HFF-Myc (cell line): ENCODE measurements at places on chromosomes 5 and 9.
A peak's percentile ranks its signal among the peaks of the same experiment; 100 is the strongest.

DNA sequence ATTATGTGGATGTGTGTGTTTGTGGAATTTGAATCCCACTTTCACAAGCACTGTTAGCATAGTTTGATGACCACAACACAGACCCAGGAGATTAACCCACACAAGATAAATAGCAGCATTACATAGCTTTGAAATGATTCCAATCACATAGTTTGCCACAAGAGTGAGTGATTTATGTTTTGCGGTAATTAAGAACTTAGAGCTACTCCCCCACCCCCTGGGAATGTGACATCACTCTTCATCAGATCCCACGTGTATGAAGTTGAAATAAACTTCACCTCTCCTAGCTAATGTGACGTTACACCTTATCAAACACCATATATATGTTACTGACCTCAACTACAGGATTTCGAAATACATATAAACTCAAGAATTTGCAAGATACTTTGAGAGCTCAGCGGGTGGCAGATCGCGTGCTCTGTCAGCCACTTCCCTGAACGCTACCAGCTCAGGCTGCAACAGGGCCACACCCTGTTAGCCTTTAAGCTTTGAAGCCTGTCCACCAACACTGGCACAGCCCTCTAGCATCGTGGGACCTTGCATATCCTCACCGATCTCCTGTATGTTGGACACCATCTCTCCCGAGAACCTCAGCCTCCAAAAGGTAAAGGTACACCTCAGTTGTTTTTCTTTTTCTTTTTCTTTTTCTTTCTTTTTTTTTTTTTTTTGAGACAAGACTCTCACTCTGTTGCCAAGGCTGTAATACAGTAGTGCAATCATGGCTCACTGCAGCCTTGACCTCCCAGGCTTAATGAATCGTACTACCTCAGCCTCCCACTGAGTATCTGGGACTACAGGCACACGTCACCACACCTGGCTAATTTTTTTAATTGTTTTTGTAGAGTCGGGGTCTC lies 1.7 kb upstream of the AGTPBP1 start:
- no peak for DNase-seq

GRCh38 chr9:135338546-135338945 lies 141.0 kb upstream of the PPP1R26 start:
- DNase-seq, result no peak

GRCh38 chr5:160071516-160071915 lies 47.7 kb downstream of the PWWP2A start:
- no peak for DNase-seq

DNA sequence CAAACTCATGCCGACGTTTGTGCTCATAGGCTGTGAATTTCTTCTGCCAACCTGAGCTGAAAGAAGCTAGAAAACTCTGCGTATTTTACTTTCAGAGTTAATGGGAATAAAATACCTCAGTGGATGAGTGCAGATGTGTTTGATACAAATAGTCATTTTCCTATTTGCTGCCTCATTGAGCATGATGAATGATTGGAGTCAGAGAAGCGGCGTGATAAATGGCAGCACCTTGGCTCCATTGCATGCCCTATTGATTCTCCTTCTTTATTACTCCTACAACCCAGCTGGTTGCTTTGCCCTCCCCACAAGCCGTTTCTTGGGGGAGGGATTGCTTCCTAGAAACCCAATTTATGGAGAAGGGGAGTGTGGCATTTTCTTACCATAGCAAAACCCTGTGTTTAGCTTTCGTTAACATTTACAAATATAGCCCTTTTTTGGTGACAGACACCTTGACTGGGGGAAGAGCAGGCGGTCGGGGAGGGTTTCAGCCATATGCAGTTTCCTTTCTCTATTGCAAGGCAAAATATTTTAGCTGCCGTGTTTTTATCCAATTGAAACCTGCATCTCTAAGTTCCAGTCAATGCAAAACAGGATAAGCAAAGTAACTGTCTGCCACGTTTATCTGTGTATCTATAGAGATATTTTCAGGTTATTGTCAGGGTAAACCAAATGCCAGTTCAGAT lies 93.1 kb upstream of the TBCA start:
- no peak for DNase-seq

DNA sequence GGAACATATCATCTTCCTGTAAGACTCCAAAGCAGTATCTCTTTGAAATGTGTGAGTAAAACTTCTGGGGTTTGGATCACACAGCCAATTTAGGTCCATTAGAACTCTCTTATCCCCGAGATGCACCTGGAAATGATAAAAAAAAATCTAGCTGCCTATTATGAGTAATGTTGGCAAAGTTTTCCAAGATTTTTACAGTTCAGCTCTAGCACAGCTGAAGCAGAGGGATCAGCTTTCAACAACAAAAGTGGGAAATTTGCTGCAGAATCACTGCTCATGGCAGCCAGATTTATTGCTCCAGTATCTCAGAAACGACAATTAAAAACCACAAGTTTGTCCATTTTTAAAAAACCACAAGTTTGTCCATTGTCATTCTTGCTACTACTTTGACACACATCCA lies 292.2 kb downstream of the IRX2 start:
- DNase-seq, result no peak

GRCh38 chr5:17604951-17605350 lies 968 bp downstream of the TAF11L11 start:
- no peak for DNase-seq

DNA sequence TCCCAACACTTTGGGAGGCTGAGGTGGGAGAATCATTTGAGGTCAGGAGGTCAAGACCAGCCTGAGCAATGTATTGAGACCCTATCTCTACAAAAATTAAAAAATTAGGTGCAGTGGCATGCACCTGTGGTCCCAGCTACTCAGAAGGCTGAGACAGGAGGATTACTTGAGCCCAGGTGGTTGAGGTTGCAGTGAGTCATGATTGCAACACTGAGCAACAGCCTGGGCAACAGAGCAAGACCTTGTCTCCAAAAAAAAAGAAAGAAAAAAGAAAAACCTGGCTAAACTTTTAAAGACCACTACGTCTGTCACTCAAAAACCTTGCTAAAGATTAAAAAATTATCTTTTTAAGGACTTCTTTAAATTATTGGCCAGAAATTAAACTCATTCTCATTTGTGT lies 59.8 kb upstream of the ABCA1 start:
- DNase-seq, result no peak

- no peak for DNase-seq
These were observed 26.8 kb upstream of the PRUNE2 start for GRCh38 chr9:76932757-76933156.

- no peak for DNase-seq
These were observed 3.8 kb upstream of the PRKAA1 start for GRCh38 chr5:40801771-40802562.

DNA sequence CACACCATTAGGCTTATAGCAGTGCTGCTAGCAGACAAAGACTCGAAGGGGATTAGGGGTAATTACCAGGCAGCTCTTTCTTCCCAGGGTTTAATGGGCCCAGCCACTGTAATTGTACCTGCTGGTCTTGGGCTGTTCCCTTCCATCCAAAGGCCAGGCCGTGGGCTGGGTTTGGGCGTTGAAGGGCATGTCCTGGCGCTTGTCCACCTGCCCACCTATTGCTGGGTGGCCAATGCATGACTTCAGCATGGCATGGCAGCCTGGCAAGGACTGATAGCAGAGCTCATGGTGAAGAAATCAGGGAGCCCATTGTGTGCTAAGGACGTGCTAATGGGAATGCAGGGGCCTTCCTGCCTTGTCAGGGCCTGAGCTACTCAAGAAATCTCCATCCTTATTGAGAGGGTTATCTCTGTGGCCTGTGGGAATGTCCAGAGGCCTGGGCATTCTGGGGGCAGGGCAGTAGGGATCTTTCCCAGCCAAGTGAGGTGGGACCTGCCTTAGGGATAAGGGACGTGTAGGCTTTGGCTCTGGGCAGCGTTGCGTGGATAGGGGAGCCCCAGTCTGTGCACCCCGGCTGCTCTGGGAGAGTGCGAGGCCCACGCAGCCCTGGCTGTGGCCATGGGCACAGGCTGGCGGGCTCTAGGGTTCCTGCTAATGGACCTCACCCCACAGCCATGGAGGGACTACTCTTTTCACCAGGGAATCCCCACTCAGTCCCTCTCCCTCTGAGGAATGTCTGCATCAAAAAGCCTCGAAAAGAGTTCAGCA lies 116.1 kb upstream of the PITX1 start:
- no peak for DNase-seq

- no peak for DNase-seq
These were observed 210.8 kb upstream of the SMARCA2 start for GRCh38 chr9:1804128-1804865.

- no peak for DNase-seq
These were observed 2.5 kb downstream of the CD14 start for GRCh38 chr5:140630292-140631035.

- DNase-seq, result no peak
These were observed 56.7 kb downstream of the FAM114A2 start for GRCh38 chr5:153981905-153982605.

GRCh38 chr5:93017849-93018248 lies 563.2 kb downstream of the NR2F1-AS1 start:
- DNase-seq, result peak; percentile 54

DNA sequence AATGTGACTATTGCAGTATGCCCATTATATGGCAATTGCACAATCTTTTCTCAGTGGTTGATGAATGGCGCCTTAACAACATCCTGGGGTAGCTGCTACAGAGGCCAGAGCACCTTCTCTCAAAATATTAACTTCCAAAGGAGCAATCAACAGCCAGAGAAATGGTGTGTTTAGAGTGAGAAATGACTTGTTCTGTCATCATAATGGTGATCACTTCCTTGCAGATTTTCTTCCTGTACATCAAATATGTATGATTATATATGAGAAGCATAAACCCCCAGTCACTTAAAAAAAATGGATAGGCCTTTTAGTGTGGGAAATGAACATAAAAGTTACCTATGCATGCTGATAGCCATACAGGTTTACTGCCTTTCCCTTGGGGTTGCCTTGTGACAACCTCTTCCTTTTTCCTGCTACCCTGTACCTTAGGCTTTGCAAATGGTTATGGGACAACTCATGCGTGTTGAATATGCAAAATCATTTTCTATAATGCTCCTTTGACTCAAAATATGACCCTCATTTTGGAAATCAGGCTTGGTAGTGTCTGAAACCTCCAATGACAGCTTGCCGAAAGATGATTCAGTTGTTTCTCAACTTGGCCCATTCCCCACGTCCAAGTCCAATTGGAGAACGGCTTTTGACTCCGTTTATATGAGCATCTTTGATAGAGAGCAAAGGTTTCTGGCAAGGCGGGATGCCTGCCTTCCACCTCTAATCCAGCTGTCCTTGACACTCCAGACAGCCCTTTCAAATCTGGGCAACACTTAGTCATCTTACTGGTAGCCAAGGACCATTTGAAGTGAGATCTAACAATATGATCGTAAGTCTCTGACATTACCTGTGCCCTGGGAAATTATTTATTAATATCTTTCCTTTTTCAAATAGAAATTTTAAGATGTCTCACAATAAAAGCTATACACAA lies 69.3 kb downstream of the SLC1A1 start:
- no peak for DNase-seq

DNA sequence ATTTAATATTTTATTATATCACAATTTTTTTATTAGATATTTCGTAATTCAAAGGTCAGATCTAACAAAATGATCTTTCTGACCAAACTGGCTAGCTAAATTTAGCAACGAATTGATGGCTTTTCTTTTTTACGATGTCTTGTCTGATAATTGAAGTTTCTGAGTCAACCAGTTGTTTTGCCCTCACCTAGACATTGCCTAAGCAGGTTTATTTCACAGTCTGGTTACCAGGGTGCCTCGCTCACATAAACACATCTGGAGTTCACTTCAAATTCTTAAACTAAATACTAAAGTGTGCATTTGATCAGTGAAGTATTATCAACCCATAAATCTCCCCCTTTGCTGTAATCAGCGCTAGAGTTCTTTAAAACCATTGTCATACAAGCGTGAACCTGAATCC lies 448.3 kb downstream of the TLE4 start:
- DNase-seq, result no peak

- no peak for DNase-seq
These were observed 599.7 kb upstream of the FTMT start for GRCh38 chr5:121251954-121252353.

DNA sequence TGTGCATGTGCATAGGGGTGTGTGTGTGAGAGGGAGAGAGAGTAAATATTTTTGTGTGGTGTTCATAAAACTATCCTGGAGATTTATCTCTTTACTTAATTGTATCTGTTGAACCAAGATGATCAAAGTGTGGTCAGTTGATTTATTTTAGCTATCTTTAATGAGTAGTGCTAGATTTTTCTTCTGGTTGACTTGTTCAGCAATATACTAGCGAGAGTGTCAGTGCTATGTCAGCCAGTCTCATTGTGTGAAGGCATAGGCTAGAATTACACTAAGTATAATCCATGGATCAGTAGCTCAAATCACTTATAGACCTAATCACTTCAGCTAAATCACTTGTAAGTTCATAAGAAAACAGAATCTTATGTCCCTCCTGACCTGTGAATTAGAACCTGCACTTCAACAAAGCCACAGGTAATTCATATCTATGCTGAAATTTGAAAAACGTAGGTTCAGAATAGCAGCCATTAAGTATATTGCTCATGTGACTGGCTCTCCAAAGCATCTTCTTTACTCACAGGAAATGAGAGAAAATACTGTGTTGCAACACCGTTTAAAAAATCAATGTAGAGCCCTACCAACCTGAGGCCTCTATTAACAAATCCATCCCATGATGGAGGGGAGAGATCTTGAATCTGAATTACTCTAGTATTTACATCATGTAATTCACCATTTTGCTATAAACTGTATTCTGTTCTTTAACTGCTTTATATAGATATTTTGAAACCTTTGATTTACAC lies 203.1 kb upstream of the ACTBL2 start:
- DNase-seq, result no peak

DNA sequence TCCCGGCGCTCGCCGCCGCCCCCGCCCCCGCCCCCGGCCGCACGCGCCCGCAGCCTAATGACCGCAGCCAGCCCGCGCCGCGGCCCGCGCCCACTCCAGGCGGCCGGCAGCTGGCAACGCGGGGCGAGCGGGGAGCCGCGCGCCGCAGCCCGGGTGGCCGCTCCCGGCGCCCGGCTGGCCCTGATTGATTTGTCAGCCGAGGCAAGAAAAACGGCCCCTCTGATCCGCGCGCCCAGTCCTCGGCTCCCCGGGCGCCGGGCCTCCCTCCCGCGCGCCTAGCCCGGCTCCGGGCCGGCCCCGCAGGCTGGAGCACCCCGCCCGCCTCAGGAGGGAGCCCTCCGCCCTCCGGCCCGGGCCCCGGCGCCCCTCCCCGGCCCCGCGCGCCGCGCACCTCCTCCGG lies 11.9 kb upstream of the LHX2 start:
- no peak for DNase-seq

- no peak for DNase-seq
These were observed 307.6 kb downstream of the CTNND2 start for GRCh38 chr5:11596657-11597071.

GRCh38 chr9:89879701-89880100 lies 274.9 kb downstream of the GADD45G start:
- DNase-seq, result no peak

DNA sequence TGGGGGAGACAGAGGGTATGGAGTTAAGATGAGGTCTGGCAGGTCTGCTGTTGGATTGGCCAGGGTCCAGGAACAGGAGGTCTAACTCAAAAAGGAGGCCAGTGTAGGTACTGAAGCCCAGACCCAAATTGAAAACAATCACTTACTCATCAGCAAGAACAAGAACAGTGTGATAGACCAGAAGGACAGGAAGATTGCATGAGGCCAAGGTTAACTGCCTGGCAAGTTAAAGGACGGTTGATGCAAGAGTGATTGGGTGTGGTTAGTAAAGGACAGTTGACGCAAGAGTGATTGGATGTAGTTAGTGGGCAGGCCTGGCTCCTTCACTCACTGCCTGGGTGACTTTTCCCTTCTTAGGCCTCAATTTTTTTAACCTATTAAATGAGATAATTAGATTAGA lies 132.6 kb downstream of the PDZD2 start:
- DNase-seq, result no peak
